ENCODE measurements at places on chromosomes 3 and 15.
A peak's percentile ranks its signal among the peaks of the same experiment; 100 is the strongest.

DNA sequence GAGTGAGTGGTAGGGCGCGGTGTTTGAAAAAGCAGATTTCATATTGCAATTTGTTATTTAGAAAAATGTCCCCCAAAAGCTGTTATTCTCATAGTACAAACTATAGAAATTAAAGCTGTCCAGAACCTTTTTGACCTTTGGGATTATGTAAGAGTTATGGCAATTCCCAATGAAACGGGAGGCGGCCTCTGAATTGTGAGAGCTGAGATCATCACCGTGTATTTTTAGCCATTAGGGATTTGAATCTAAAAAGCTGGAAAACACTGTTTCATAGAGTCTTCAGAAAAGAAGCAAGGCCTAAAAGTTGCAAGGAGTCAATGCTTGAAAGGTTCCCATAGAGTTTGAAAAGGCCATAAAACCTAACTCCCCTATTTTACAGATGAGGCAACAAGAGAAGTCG, 38.6 kb upstream of the SLC25A26 start:
- DNase-seq: no peak

DNA sequence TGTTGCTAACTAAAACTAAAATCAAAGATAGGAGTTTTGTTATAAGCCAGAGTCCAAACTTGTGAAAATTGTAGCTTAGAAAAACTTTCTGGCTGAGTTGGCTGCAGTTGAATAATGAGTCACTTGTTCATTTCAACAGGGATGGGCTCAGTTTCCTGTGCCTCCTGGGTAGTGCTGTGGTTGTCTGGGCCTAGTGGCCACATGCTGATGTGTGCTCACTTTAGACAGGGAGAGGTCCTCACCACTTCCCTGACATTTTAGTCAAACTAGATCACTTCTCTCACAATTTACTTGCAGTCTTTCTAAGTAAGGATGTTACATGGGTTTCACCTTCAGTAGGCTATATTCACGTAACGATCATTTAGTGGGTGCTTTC, 6.3 kb upstream of the UBE2Q2 start:
- no peak for DNase-seq

DNA sequence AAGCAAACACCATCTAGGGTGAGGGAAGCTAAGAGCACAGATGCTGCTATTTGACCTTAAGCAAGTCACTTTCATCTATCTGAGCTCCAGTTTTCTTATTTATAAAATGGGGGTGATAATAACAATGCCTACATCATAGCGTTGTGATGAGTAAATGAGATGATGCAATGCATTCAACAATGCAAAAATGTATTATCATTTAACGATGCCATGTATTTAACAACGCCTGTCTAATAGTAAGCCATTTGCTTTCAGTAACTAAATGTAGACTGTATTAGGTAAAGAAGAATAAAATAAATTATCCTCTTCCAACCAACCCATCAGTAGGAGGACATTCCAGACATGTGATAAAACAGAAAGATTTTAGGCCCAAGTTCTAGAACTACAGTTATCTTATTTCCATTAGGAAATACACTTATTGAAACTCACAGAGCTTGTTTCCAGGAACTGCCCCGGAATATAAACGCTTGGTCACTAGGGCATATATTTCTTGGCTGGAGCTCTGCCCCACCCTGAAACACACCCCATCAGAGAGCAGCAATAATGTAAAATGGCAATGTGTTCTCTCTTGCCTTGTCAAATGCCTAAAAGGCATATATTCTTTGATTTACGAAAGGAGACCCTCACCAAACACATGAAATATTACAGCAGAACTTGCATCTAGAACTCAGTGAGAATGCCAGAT, 128.3 kb downstream of the LIPC start:
- DNase-seq: no peak

DNA sequence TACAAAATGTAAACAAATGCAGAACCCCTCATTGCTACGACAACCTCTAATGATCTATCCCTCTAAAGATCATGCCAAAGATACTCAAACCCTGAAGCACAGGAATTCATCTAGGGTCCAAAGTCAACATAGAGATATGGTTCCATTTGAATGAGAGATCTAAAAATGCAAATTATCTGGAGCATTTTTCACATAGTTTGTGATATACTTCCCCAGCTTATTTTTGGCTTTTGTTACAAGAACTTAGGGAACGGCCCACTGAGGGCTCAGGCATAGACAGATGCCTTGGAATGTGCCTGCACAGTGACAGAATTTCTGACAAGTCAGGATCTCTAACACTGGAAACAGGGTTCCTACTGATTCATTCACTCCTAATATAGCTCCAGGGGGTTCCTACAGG, 258.9 kb upstream of the THBS1 start:
- DNase-seq: no peak

DNA sequence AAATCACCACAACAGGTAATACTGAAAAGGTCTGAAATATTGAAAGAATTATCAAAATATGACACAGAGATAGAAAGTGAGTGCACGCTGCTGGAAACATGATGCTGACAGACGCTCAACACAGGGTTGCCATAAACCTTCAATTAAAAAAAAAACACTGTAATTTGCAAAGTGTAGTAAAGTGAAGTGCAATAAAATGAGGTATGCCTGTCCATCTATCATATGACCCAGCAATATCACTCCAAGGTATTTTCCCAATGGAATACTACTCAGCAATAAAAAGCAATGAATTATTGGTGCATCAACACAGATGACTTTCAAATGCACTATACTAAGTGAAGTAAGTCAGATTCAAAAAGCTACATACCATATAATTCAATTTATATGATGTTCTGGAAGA, 47.6 kb upstream of the SLC12A8 start:
- DNase-seq: no peak

- DNase-seq: peak; percentile 5
These were observed 40.5 kb downstream of the PPCDC start for GRCh38 chr15:75063889-75064288.

GRCh38 chr3:80836395-80836794, 925.0 kb downstream of the GBE1 start:
- DNase-seq: no peak

DNA sequence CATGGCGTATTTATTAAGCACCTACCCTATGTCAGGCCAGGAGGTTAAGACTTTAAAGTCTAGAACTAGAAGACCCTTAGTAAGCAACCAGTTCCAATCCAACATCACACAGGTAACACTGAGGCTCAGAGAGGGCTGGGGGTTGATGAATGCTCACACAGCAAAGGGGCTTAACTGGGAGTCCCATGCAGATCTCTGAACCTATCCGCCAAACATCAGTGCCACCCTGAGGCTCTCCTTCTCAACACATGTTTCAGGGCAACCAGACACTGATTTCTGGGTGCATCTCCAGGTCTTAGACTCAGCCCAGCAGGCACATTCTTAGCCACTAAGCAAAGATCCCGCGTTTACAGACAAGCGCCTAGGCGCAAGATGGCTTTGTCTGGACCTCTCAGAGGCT, 92.0 kb upstream of the SLC6A11 start:
- DNase-seq: no peak

- DNase-seq: no peak
These were observed 255.0 kb upstream of the ROPN1 start for GRCh38 chr3:124246949-124247348.

- no peak for DNase-seq
These were observed 13.6 kb downstream of the WNT7A start for GRCh38 chr3:13866041-13866965.

- no peak for DNase-seq
These were observed at the start of gene CD86 for GRCh38 chr3:122055215-122055614. TSS of gene CD86 (plus strand) at chr3:122055362. CDS start at chr3:122055490, 128 bp downstream.

GRCh38 chr15:99132122-99132521, 27.2 kb downstream of the SYNM start:
- DNase-seq: no peak

DNA sequence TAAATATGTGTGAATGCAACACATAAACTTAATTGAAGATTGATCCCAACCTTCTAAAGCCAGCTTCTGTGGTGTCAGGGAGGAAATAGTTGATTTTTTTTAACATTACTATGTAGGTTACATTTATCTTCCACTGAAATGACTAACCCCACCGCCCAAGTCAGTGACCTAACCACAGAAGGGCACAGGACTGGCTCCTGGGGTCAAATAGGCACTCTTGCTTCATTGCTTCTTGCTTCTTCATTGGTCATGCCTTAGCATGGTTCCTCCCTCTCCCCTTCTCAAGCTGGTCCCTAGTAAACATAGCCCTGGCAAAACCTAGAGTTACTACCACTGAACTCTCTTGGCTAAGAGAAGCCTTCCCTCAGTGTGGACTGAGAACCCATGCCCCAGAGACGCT, 12.3 kb downstream of the EIF1B start:
- no peak for DNase-seq

DNA sequence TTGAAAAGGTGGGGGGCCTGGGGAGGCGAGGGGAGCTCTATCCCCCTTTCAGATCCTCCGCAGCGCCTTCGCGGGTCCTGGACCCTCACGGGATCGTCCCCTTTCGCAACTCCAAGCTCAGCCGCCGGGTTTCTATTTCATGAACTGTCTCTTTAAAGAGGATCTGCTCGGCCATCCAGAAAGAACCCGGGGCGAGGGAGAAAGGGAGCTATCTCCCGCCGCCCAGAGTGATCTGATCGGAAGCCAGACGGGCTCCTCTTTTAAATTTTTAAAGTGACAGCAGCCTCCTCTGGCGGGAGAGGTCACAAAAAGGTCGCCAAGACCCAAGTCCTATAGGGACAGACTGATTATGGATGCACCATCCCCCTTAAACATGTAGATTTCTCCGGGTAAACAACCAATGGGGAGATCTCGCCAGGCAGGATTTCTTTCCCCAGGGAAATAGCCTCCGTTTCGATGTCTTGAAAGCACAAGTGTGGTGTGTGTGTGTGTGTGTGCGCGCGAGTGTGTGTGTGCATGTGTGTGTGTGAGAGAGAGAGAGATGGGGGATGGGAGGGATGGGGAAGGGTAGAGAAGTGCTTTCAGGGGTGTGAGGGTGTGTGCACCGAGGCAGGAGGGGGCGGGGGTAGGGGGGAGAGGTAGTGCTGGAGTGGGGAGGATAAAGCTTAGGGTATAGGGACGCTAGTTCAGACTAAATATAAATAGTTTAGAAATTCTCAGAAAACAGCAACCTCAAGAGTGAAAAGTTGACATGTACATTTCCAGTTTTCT, 516.1 kb downstream of the MECOM start:
- peak; percentile 35 for DNase-seq

DNA sequence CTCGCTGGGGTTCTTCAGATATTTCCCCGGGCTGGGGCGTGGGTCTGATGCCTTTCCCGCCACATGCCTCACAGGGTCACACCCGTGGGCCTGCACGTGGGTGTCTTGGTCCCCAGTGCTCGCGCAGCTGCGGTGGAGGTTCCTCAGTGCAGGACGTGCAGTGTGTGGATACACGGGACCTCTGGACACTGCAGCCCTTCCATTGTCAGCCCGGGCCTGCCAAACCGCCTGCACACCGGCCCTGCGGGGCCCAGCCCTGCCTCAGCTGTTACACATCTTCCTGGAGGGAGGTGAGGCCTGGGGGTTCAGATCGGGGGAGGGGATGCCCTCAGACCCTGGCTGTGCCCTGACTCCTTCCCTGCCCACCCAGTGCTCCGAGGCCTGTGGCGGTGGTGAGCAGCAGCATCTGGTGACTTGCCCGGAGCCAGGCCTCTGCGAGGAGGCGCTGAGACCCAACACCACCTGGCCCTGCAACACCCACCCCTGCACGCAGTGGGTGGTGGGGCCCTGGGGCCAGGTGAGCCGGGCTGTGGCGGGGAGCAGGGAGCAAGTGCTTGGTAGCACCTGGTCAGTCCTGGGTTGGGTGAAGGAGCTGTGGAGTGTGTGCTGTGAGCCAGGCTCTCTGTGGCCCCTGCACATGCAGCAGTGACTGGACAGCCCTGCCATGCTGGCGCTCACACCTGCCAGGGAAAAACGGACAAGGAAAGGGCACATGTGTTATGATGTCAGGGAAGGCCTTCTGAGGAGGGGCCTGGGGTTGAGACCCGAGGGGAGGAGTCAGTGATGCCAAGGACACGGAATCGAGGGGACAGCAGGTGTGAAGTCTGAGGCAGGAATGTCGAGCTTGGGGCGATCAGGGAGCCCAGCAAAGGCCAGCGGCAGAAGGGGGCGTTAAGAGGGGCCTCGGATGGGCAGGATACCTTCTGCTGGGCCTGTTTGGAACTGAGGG, 88.9 kb downstream of the TBC1D2B start:
- no peak for DNase-seq

DNA sequence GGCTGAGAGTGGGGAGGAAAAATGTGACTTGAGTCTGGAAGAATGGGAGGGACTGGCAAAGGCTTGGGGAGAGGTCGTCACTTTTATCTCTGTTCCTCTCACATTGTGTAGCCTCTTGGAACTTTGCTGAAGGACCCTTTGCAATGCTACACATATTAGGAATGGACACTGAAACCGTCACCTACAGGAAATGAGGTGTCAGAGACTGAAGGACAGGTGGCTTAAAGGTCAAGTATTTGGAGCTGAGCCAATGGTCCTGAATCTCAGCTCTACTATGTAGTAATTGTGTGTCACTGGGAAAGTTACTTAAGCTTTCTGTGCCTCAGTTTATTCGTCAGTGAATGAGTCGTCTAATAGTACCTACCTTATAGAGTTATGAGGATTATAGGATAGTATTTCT, 14.7 kb downstream of the MCTP2 start:
- DNase-seq: no peak

DNA sequence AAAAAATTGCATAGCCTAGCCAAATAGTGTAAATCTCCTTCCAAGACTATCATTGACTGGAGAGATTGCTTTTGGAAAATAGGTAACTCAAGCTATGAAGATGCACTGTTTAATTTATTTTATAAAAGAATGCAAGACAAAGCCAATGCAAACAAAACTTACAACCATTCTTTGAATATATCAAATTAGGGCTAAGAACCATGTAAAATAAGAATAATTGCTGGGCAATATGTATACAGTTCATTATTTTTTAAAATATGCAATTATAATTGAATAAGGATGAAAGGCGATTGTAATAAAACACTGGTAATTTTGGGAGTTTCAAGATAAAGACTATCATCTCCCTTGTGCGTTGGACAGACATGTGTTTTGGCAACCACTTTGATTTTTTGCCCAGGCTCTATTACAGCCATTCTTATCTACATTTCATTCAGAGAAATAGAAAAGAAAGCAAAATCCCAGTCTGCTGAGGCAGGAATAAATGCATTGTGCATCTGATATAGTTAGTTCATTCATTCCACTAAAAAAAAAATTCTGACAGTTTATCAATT, 242.3 kb upstream of the ROBO1 start:
- no peak for DNase-seq

- DNase-seq: no peak
These were observed 2.8 kb downstream of the MRAS start for GRCh38 chr3:138351151-138351550.

GRCh38 chr3:168881804-168882203, 781.7 kb downstream of the MECOM start:
- no peak for DNase-seq

- DNase-seq: no peak
These were observed at the start of gene BDH1 for GRCh38 chr3:197555281-197556261. TSS of gene BDH1 (minus strand) at chr3:197555968. CDS start at chr3:197546443, 9,525 bp downstream.

GRCh38 chr3:28836199-28836598, 444.7 kb upstream of the RBMS3 start:
- no peak for DNase-seq

- no peak for DNase-seq
These were observed 98.6 kb downstream of the ZIC1 start for GRCh38 chr3:147507638-147508286.

- no peak for DNase-seq
These were observed 75.2 kb downstream of the CACNA2D3 start for GRCh38 chr3:54197509-54197908.
